ENCODE measurements at places on chromosomes 5 and 9. TPM values are rescaled to one million over a fixed set of nuclear protein-coding genes. Genes with fewer than 3 reads are reported as not detected.

DNA sequence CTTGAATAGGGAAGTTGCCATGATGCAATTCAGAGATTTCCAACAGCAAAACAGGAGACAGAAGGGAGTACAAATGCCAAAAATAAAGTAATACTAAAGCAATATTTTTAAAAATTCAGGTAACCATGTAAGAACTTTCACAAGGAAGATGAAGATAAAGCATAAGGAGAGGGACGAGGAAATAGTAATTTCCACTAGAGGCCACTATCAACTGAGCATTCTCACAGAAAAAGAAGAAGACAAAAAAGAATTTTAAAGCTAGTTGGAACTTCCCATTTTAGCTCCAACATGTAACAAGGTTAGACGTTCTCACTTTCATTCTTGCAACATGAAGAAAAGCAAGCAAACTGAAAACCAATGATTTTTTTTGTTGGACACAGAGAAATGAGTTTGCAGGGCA lies 779.9 kb upstream of the CDH6 start:
- DNase-seq: no peak

Gene BAAT
- total RNA-seq: 0.10 TPM

Gene PCDHGA8
- total RNA-seq: 3.3 TPM

Gene SLC4A9
- total RNA-seq: not detected

Measured in SJCRH30 (cell line).